ENCODE measurements at places on chromosomes 7 and 10. TPM values are rescaled to one million over a fixed set of nuclear protein-coding genes. Genes with fewer than 3 reads are reported as not detected.
A peak's percentile ranks its signal among the peaks of the same experiment; 100 is the strongest.

The DNAJB6 gene
- 82.5 TPM for total RNA-seq

The EIF3B gene
- total RNA-seq, result 103 TPM

- no peaks in the 10 kb centered on the region for H3K27me3 ChIP-seq
- no peaks in the 10 kb centered on the region for H3K36me3 ChIP-seq
- no peak overlapping the region for H3K4me3 ChIP-seq
- DNase-seq, result no peak
- H3K27ac ChIP-seq, result no peak overlapping the region
These were observed 54.9 kb upstream of the DPYSL4 start for GRCh38 chr10:132131581-132132420.

The BET1 gene
- total RNA-seq, result 30.8 TPM

DNA sequence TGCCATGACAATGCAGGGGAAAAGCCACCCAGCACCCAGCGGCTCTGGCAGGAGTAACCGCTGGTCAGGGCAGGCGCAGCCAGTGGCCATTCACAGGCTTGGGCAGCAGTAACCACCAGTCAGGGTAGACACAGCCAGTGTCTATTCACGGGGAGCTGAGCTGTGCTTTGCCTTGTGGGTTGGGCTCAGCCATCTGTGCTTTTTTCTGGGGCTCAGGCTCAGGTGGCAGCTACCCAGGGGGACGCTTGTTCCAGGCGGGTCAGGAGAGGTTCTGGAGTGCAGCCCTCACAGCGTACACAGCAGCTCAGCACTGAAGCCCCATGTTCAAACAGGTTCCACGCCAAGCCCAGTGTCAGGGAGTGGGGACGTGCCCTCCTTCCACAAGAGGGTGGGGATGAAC lies 28.5 kb downstream of the FOXL3 start:
- no peaks in the 10 kb centered on the region for H3K4me1 ChIP-seq
- H3K27ac ChIP-seq, result no peak overlapping the region
- no peak for DNase-seq
- no peaks in the 10 kb centered on the region for H3K27me3 ChIP-seq

GRCh38 chr10:75375838-75376237 lies 25.7 kb downstream of the ZNF503 start:
- H3K4me1 ChIP-seq, result no peaks in the 10 kb centered on the region
- no peak overlapping the region for H3K27ac ChIP-seq
- DNase-seq, result no peak
- H3K36me3 ChIP-seq, result no peaks in the 10 kb centered on the region
- no peak overlapping the region for H3K4me3 ChIP-seq

The RBP3 gene
- not detected for total RNA-seq

- H3K36me3 ChIP-seq, result no peaks in the 10 kb centered on the region
- H3K27me3 ChIP-seq, result no peaks in the 10 kb centered on the region
- no peak for DNase-seq
- H3K27ac ChIP-seq, result no peak overlapping the region
These were observed 115.1 kb downstream of the PON1 start for GRCh38 chr7:95209276-95209675.

DNA sequence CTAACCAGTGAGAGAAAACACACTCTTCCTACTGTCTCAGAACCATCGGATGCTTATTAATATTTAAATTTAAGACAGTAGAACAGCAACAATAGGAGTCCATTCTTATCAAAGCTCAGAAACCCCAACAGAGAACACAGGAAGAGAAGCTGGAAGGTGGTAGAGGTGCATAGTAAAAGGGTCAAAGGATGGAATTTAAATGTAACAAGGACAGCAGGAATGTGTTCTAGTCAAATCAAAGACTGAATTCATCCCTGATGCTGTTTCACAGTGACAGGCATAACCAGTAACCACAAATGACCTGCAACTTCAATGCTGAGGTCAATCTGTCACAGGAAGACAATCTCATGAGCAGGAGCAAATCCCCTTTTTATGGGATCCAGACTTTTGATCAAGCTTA lies 1259.7 kb downstream of the XPNPEP1 start:
- no peaks in the 10 kb centered on the region for H3K36me3 ChIP-seq
- no peak overlapping the region for H3K27ac ChIP-seq
- no peaks in the 10 kb centered on the region for H3K4me1 ChIP-seq

The PRKCQ gene
- total RNA-seq, result 1.1 TPM

The KCP gene
- total RNA-seq, result 1.8 TPM

DNA sequence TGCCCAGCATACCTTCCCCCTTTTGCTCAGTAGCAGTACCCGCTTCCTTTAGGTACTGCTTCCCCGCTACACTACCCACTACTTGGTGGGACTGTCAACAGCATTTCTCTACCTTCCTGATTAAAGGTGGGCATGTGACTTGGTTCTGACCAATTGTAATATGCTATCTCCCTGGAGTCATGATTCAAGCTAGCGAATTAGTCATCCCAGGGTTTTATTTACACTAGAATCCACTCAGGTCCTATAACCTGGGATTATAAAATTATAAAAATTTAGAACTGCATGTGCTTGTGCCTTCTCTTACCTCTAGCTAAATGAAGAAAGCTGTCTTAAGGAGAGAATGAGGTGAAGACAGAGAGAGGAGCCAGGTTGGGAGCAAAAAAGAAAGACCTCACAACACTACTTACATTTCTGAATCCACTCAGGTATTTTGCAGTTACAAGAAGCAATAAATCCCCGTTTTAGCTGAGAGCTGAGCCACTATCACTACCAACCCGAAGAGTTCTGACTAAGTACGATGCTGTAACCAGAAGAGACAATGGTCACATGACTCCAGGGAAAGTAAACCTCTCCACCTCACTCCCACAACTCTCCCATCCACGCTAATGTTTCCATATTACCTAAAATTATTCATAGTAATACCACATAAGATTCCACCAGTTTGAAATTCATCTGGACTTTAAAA lies 9.7 kb downstream of the GBX1 start:
- no peak for DNase-seq
- H3K27ac ChIP-seq, result no peak overlapping the region
- H3K4me1 ChIP-seq, result no peaks in the 10 kb centered on the region
- H3K27me3 ChIP-seq, result no peaks in the 10 kb centered on the region
- no peak overlapping the region for H3K4me3 ChIP-seq

GRCh38 chr7:3310884-3311283 lies 9.8 kb downstream of the SDK1 start:
- DNase-seq, result no peak
- no peak overlapping the region for H3K4me3 ChIP-seq
- no peaks in the 10 kb centered on the region for H3K36me3 ChIP-seq
- H3K27me3 ChIP-seq, result no peaks in the 10 kb centered on the region
- no peak overlapping the region for H3K27ac ChIP-seq

GRCh38 chr10:60479305-60480020 lies 89.8 kb upstream of the ANK3 start:
- no peak for DNase-seq
- H3K27me3 ChIP-seq, result no peaks in the 10 kb centered on the region
- H3K4me3 ChIP-seq, result no peak overlapping the region

DNA sequence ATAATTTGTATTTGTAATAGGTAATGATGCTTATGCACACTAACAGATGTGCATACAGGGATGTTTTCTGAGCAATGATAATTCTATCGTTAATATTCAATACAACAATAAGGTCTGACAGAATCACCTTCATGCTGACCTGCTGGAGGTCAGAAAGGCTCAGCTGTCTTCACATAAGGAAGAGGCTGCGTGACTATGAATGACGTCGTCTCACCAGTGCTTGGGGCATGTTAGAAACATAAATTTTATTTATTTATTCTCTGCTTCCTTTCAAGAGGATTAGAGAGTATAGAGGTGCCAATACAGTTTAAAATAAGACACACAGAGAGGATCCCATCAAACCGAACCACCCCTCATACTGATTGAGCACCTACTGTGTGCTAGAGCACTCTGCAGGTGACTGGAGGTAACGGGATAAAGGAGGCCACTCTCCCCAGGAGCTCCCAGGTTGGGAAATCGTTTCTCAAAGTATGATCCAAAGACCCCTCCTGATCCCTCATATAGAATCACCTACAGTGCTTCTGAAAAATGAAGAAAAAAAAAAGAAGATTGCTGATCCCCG lies 265.6 kb upstream of the NPVF start:
- H3K36me3 ChIP-seq, result no peaks in the 10 kb centered on the region
- DNase-seq, result no peak
- H3K4me3 ChIP-seq, result no peak overlapping the region
- H3K4me1 ChIP-seq, result peaks cover 21% of the 10 kb centered on the region
- no peak overlapping the region for H3K27ac ChIP-seq
- no peaks in the 10 kb centered on the region for H3K27me3 ChIP-seq

DNA sequence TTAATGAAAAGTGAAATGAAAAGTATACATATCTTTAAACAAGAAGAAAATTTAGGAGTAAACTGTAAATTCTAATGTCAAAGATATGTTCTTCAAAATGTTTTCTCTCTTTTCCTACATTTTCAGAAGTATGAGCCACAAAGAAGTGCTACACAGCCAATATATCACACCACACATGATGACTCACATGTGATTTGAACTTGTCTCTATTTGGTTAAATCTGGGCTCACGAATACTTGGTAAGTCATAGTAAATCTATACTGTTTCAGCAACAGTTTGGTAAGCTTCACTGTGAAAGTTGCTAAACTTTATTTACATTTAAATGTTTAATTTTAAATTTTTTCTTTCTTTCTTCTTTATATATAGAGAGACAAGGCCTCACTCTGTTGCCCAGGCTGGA lies 380.6 kb upstream of the IGFBP3 start:
- H3K27me3 ChIP-seq, result no peaks in the 10 kb centered on the region
- no peaks in the 10 kb centered on the region for H3K36me3 ChIP-seq
- no peak for DNase-seq
- no peaks in the 10 kb centered on the region for H3K4me1 ChIP-seq
- no peak overlapping the region for H3K4me3 ChIP-seq
- H3K27ac ChIP-seq, result no peak overlapping the region

The DENND10 gene
- 41.6 TPM for total RNA-seq

GRCh38 chr7:53101026-53101425 lies 65.6 kb downstream of the POM121L12 start:
- H3K4me1 ChIP-seq, result no peaks in the 10 kb centered on the region
- H3K36me3 ChIP-seq, result no peaks in the 10 kb centered on the region
- H3K27me3 ChIP-seq, result no peaks in the 10 kb centered on the region
- H3K27ac ChIP-seq, result no peak overlapping the region

The PNLIPRP1 gene
- 2.8 TPM for total RNA-seq

- no peaks in the 10 kb centered on the region for H3K4me1 ChIP-seq
- H3K27ac ChIP-seq, result no peak overlapping the region
- no peak for DNase-seq
- H3K27me3 ChIP-seq, result no peaks in the 10 kb centered on the region
- H3K4me3 ChIP-seq, result no peak overlapping the region
- no peaks in the 10 kb centered on the region for H3K36me3 ChIP-seq
These were observed 233.0 kb upstream of the NEBL start for GRCh38 chr10:21130108-21130507.

DNA sequence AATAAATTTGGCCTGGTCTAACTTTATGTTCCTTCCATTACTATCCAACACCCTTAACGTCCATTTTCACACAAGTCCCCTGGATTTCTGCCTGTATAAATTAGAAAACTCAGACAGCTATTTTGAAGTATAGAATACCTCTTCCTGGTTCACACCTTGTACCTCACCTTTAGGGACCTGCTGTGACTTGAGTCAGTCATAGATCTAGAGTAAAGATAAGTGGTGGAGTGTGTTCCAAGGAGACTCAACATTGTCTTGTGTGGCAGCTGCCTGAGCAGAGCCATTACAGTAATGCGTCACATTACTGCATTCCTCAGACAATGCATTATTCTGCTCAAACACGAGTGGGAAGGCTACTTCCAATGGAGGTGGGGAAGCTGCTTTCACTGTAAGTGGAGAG lies 513.9 kb downstream of the ADRA2A start:
- H3K4me3 ChIP-seq, result no peak overlapping the region
- H3K36me3 ChIP-seq, result no peaks in the 10 kb centered on the region
- H3K27me3 ChIP-seq, result no peaks in the 10 kb centered on the region

- no peak overlapping the region for H3K27ac ChIP-seq
- no peak for DNase-seq
- H3K4me3 ChIP-seq, result no peak overlapping the region
These were observed 885 bp upstream of the NKX1-2 start for GRCh38 chr10:124450783-124451057.

The CPVL gene
- 17.6 TPM for total RNA-seq

- no peaks in the 10 kb centered on the region for H3K27me3 ChIP-seq
- peak overlapping the region; percentile 84 for H3K27ac ChIP-seq
- peak; percentile 50 for DNase-seq
- H3K36me3 ChIP-seq, result no peaks in the 10 kb centered on the region
- peaks cover 5% of the 10 kb centered on the region for H3K4me1 ChIP-seq
These were observed 1.1 kb downstream of the EGFR start for GRCh38 chr7:55019691-55020465.

GRCh38 chr10:43570971-43571370 lies 3.4 kb downstream of the ZNF239 start:
- no peak overlapping the region for H3K4me3 ChIP-seq
- H3K27me3 ChIP-seq, result no peaks in the 10 kb centered on the region
- DNase-seq, result no peak

DNA sequence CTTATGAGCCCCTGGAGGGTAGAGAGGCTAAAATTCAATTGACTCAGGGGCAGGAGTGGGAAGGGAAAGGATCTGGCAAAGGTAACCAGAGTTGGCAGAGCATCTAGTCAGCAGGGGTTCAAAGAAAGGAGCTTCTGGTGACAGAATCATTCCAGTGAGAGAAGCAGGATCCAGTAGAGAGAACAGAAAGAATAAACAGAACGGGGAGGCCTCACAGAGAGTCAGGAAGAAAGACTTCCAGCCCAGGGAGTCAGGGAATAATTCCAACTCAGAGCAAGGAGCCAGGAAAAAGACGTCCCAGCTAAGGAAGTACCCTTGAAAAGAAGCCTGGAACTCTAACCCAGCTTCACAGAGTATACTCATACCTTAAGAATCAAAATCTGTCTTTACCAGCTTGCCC lies 66.6 kb upstream of the CPXM2 start:
- H3K4me1 ChIP-seq, result no peaks in the 10 kb centered on the region
- no peak overlapping the region for H3K4me3 ChIP-seq
- H3K27me3 ChIP-seq, result no peaks in the 10 kb centered on the region
- no peak for DNase-seq
- no peaks in the 10 kb centered on the region for H3K36me3 ChIP-seq

All from ovary (tissue), 10 donors.